Common myeloid progenitor, CD34-positive (primary cell): ENCODE measurements at places on chromosomes 12 and 14.

- DNase-seq = no peak
These were observed 30.2 kb downstream of the EID3 start for GRCh38 chr12:104333692-104334255.

DNA sequence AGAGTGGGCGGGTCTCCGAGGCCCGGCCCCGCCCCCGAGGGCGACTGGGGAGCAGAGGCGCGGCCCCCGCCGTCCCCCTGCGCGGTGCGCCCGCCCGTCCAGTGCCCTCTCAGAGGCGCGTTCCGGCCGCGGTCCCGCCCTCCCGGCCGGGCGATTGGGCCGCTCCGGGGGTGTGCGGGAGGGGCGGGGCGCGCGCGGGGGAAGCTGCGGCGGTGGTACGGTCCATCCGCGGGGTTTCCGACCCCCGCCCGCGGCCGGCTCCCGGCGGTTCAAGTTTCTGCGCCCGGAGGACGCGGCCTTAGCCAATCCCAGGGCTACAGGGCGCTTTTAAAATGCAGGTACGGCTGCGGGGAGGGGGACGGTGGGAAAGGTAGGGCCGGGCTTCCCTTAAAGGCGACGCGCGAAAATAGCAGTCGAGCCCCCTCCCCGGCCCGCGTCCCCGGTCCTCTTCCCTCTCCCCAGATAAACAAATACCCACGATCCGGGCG lies 315 bp upstream of the CCDC85C start:
- DNase-seq = peak; percentile 97

GRCh38 chr12:68812553-68813241 lies 4.7 kb downstream of the MDM2 start:
- DNase-seq = no peak

- no peak for DNase-seq
These were observed 155.0 kb upstream of the TMPO start for GRCh38 chr12:98360401-98360800.

DNA sequence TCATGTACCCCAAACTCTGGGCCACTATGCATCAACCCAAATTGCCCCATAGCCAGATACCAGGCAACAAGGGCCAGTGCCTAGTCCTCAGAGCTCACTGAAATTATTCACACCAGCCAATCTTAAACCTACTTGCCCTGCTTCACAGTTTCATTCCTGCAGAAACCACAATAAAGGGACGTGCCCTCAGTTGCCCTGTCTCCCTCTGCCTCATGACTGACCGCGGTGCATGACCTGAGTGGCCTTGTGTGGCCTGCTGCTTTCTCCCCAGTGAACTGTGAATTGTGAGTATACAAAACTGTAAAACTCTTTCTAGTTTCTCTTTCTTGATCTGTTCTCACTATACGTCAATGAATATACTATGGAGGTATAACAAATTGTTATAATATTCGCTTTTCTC lies 490.9 kb upstream of the MIS18BP1 start:
- DNase-seq = no peak

- no peak for DNase-seq
These were observed 25.9 kb upstream of the EDDM3A start for GRCh38 chr14:20719777-20720176.

GRCh38 chr12:113276946-113277500 lies 55.8 kb downstream of the TPCN1 start:
- no peak for DNase-seq

- peak; percentile 14 for DNase-seq
These were observed 104.6 kb downstream of the GALC start for GRCh38 chr14:87888136-87888999.

DNA sequence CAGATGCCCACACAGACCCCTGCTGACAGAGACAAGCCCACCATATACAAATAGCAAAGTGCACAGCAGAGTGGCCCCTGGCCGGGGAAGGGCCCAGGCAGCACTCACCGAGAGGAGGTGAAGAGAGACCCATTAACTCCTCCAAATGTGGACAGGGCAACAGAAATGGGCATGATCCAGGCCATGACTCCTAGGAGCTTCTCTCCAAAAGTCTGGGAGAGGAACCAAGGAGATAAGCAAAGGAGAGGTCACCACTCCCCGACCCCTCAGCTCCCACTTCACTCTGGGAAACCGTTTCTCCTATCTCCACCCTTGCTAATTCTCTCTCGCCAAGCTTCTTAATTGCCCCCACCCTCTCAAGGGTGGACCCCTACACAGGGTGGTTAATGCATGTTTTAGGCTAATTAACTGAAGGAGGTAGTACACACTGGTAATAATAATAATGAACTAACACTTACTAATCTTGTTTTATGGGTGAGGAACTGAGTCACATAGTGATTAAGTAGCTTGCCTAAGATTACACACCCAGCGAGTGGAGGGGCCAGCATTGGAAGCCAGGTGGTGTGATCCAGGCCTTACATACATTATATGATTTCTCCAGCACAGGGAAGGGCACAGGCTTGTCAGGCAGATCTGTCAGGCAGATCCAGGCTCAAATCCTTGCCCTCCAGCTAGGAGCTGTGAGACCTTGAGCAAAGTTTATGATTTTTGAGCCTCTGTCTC lies 18.9 kb upstream of the CEBPE start:
- no peak for DNase-seq

DNA sequence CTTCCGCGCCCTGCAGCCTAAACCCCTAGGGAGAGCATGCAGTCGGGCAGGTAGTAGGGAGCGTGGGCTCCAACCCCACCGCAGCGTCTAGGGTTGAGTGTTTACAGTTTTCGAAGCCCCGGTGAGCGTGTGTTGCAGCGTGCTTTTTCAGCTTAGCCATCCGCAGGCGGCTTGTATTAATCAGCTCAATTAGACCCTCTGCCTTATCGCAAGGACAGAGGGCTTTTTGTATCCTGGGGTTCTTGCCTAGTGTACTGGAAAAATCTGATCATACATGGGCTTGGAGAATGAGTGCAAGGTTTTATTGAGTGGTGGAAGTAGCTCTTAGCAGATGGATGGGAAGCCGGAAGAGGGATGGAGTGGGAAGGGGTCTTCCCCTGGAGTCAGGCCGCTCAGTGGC lies 44.4 kb upstream of the GNG2 start:
- no peak for DNase-seq

- no peak for DNase-seq
These were observed 54.7 kb downstream of the LRCOL1 start for GRCh38 chr12:132555686-132556085.

GRCh38 chr12:68440068-68440581 lies 108.0 kb upstream of the MDM1 start:
- DNase-seq = no peak

DNA sequence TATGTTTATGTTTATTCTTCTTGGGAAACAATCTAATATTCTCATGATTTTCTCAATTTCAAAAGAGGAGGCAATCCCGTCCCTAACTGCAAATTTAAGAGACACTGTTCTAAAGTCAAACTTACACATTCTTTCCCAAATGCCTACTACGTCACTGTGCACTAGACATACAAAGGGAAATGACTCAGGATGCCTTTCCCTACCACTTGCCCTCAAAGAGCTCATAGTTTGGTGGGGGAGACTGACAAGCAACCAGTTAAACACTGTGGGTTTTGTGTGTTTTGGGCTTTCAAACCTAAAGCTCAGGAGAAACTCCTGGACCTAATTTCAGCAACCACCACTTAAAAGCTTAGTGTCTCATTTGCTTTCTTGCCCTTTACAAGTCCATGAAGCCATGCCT lies 58.4 kb downstream of the ATP2B1 start:
- no peak for DNase-seq

DNA sequence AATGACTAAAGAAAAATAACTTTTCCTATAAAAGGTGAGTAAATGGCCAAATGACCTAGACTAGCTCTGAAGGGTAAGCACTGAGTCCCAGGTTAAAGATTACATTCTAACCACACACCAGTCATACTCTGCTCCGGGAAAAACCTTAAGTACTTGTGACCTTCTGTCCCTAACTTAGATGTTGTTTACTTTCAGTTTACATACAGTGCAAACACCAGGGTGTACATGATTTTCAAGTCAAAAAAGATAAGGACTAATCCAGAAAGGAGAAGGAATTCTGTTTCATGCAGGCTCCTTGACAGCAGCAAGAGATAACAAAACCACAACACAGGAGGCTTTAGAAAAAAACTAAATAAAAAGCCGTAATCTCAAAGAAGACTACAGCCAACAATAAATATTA lies 174.2 kb downstream of the PPM1H start:
- DNase-seq = no peak

DNA sequence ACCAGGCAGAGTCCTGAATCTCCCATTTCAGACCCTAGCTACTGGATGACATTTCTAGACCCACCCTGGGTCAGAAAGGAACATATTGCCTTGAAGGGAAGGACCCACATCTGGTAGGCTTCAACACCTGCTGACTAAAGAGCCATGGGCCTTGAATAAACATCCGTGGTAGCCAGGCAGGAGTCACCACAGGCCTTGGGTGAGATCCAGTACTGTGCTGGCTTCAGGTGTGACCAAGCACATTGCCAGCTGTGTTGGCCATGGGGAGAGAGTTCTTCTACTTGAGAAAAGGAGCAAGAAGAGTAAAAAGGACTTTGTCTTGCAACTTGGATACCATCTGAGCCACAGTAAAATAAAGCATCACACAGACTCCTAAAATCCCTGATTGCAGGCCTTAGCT lies 332.6 kb downstream of the SLC16A7 start:
- DNase-seq = no peak
